ENCODE measurements at places on chromosomes 4 and X.

GRCh38 chr4:149277705-149278104 is 537.9 kb downstream of the IQCM start:
- DNase-seq: no peak

- no peak for DNase-seq
These were observed 29.1 kb downstream of the PPP2R2C start for GRCh38 chr4:6443035-6444023.

DNA sequence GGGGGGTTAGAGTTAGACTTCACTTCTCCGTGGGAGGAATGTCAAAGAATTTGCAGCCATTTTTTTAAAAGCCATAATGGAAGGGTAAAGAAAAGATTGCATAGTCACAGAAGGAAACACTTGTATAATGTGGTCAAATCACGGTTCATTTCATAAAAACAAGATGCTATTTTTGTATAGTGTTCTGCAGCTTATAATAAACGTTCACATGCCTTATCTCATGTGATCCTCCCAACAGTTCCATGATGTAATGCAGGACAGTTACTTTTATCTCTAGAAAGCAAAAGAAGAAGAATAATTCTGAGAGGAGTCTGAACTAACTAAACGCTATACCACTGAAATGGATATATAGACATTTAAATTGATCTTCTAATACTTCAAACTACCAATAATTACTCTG is 71.3 kb upstream of the CAMK2D start:
- DNase-seq: no peak

GRCh38 chrX:10501611-10502010 is 118.8 kb downstream of the MID1 start:
- peak; percentile 47 for DNase-seq

DNA sequence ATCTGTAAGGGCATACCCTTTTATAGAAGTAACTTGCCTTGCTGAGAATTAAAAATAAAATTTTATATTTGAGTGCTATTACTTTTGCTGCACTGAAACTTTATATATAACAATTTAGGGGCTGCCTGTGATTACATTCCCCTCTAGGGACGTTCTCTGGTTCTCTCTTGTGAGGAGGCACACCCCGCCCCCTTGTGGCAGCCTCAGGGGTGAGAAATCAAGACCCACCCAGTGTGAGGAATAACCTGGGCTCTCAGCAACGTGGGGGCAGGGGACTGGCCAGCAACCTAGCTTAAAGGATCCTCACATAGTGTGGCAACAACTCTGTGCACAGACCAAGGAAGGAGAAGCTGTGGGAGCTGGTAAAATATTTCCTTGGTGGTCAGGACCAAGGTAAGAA is 43.7 kb downstream of the MAGEA9 start:
- DNase-seq: peak; percentile 26

DNA sequence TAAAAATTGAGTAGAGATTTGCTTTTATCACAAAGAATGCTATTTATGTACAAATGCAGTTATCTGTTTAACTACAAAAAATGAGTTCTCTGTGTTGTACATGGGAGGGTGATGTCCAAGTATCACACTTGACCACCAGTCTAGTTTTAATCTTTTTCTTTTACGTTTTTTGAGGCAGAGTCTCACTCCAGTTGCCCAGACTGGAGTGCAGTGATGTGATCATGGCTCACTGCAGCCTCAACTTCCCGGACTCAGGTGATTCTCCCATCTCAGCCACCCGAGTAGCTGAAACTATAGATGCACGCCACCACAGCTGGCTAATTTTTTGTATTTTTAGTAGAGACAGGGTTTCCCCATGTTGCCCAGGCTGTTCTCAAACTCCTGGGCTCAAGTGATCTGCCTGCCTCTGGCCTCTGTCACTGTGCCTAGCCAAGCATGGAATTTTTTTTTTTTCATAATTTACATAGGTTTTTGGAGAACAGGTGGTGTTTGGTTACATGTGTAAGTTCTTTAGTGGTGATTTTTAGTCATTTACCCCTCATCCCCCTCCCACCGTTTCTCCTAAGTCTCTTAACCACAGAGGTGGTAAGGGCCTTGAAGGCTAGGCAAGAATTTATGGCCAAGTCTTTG is 47.9 kb upstream of the RPA4 start:
- no peak for DNase-seq

DNA sequence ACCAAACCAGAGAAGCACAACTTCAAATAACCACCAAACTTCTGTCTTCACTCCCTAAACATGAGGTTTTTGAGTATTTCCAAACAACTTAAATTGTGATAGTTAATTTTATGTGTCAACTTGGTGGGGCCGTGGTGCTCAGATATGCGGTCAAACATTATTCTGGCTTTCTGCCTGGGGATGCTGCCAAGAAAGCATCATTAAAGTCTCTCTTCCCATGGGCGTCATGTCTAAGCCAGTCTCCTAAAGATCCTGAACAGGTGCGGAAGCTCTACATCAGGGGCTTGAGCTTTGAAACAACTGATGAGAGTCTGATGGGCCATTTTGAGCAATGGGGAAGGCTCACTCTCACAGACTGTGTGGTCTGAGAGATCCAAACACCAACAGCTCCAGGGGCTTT is 24.1 kb upstream of the SOD3 start:
- no peak for DNase-seq

All from kidney tubule cell (primary cell).